Mesenteric fat pad (tissue), 1 donor: ENCODE measurements at places on chromosomes 3 and 15.

GRCh38 chr3:87949189-87949878 is 109.5 kb downstream of the CGGBP1 start:
- no peak for DNase-seq

DNA sequence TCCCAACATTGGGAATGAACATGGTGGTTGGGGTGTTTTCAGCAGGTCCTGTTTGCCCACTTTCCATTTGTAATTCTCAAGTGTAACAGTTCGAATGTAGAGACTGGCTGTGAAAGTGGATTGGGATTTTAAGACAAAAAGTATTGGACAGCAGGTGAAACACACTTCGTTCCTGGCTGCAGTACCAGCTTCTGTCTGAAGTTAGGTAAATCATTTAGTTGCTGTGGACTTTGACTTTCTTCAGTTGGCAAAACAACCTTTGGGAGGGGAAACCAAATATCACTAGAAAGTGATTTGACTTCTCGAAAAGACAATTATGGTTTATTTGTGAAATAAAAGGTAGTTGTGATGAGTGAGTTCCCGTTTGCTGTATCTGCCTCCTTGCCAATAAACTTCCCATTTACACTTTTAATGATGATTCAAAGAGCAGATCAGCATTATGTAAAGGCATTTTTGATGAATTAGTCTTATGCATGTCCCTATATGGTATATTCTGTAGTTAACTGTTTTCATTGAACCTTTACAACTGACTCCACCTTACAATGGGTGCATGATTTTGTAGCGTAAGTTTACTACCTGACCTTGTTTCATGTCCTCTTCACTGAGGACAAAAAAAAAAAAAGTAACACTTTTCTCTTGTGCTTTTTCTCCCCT is 34.0 kb downstream of the FNDC3B start:
- DNase-seq, result no peak

- no peak for DNase-seq
Measured at GRCh38 chr3:130636480-130637234, 110.0 kb downstream of the PIK3R4 start.

DNA sequence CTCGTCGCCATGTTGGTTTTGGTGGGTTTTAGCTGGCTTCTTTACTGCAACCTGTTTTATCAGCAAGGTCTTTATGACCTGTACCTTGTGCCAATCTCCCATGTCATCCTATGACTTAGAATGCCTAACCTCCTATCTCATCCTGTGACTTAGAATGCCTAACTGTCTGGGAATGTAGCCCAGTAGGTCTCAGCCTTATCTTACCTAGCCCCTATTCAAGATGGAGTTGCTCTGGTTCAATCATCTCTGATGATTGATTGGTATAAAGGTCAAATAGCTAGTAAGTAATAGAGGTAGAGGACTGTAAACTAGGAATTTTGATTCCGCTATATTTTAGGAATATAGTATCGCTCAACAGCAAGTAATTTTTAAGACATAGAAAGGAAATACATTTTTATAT is 1.3 kb upstream of the ACKR2 start:
- DNase-seq, result no peak

- DNase-seq, result no peak
Measured at GRCh38 chr15:64024172-64025050, 21.9 kb downstream of the DAPK2 start.

- DNase-seq, result no peak
Measured at GRCh38 chr3:27533718-27534573, 49.8 kb upstream of the SLC4A7 start.

DNA sequence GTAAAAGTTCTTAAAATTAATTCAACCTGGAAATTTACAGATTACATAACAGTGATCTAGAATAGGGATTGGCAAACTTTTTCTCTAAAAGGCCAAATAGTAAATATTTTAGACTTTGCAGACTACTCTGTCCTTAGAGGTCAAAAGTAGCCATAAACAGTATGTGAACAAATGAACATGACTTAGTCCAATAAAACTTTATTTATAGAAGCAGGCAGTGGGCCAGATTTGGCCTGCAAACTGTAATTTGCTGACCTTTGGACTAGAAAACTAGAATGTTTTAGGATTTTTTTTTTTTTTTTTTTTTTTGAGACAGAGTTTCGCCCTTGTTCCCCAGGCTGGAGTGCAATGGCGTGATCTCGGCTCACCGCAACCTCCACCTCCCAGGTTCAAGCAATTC is 12.1 kb downstream of the SENP8 start:
- no peak for DNase-seq

GRCh38 chr3:188279502-188280335 is 125.8 kb downstream of the LPP start:
- no peak for DNase-seq

DNA sequence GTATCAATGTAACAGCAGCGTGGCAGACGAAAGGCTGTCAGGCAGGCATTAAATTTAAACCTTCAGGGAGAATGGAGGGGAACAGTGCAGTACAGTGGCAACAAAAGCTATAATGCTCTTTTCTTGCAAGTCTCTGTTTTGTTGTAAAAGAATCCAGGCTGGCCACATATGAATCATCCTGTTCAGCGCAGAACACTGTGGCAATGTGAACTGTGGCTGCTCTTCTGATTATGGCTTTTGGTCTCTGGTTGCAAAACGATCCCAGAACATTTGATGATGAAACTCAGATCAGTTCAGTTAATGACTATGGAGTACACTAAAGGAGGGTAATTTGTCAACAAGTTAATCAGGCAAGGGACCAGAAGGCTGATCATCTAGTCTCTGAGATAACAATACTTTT is 219.7 kb upstream of the SGO1 start:
- DNase-seq, result no peak

GRCh38 chr3:171356251-171356650 is 104.0 kb downstream of the TNIK start:
- DNase-seq, result no peak

- DNase-seq, result no peak
Measured at GRCh38 chr3:32384938-32385337, 6.7 kb upstream of the CMTM7 start.

DNA sequence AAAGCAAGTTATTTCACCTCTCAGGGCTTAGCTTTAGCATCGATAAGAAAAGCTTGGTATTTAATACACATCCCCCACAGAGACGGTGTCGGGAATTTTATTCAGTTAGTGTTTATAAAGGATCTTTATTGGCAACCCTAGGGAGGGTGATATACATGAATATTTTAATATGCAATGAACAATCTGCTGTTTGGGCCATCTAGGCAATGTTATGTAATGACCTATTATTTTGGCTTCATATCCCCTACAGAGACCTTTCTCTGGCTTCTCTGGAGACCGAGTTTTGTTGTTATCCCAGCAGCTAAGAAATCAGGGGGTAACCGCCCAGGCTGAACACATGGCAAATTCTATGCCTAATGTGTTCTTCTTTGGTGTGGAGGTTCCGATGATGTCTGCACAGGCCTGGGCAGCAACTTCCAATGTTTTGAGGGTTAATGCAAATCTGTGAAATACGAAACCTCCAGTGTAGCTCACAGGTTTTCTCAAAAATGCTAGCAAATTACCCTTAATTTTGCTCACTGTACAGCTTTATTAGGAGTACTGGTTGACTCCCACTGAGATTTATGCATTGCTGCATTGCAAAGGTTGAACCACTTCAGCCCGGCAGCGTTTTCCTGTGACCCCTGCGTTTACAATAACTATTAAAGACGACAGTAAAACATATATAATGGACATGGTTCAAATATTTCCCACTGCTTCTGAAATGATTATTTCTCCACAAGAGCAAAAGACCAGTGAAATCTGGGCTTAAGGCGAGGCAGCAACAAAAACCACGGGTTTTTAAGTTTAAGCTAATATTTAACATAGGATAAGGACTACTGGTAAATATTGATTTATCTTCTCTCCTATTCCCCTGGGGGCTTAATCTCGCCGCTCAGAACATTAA is 298.3 kb upstream of the NR2E3 start:
- DNase-seq, result no peak

GRCh38 chr15:48395521-48396011 is 64.3 kb downstream of the DUT start:
- no peak for DNase-seq

GRCh38 chr3:20056725-20057611 is 16.7 kb downstream of the KAT2B start:
- no peak for DNase-seq

- DNase-seq, result no peak
Measured at GRCh38 chr15:38243278-38244055, 9.2 kb upstream of the SPRED1 start.

- no peak for DNase-seq
Measured at GRCh38 chr15:63071288-63071909, 28.9 kb downstream of the TPM1 start.

DNA sequence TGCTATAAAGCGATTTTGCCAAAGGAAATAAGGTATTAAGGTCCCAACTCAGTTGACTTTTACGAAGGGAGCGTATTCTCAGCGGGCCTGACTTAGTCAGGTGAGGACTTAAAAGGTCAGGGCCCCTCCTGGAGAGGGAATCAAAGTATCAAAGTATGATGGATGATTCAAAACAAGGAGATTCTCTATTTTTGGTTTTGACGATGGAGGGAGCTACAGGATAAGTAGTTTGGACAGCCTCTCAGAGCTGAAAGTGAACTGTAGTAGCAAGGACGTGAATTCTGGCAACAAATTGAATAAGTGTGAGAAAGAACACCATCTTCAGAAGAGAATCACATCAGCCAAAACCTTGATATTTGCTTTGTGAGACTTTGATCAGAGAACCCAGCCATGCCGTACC is 1186.5 kb downstream of the SI start:
- no peak for DNase-seq

- peak; percentile 94 for DNase-seq
Measured at GRCh38 chr15:75454471-75455378, 3.2 kb upstream of the SIN3A start.

- DNase-seq, result no peak
Measured at GRCh38 chr3:94272016-94272415, 209.2 kb downstream of the NSUN3 start.

- no peak for DNase-seq
Measured at GRCh38 chr15:49145651-49146609, 9.5 kb downstream of the COPS2 start.

DNA sequence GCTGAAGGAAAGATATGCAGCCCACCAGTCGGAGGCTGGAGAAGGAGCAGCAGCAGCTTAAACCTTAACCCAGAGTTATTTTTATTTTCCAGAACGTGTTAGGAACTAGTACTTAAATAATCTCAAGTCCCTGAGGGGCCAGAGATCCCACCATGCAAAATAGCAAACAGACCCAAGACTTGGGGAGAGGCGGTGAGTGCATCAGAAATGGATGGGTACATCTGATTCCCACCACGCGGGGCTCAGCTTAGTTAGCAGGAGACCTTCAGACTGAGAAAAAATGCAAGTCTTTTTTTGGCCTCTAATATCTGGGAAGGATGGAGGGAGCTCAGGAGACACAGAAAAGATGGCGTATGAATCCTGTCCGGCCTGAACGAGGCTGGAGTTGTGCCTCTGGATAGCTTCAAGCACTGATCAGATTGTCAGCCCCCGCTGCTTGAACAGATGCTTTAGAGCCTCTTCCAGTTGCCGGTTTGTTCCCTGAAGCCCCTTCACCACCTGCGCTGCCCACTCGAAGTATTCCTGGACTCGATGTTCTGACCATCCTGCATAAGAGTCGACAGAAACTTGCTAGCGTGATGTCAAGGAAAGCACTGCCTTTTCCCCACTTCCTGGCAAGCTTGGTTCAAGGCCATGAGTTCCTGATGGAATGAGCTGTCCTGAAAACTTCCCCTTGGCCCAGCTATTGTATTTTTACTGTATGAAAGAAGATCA is 1.3 kb downstream of the HDDC3 start:
- DNase-seq, result no peak

DNA sequence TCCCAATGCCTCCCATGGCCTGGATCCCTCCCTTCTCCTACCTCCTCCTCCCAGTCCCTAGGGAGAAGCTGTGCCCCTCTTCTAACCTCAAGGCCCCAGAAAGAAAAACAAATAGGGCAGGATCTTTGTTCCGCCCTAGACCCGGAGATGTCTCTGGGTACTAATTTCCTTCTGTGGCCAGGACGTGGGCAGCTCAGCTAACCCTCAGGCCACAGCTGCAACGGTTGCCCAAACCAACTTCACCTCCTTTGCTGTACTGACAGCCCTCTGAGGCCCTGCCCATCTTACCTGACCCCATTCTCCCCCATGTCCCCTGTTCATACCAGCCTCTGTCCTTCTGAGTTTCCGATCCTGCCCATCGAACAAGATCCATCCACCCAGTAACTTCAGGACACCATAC is 70.7 kb downstream of the SRGAP3 start:
- DNase-seq, result no peak

- no peak for DNase-seq
Measured at GRCh38 chr15:79315623-79316328, 4.9 kb downstream of the TMED3 start.

DNA sequence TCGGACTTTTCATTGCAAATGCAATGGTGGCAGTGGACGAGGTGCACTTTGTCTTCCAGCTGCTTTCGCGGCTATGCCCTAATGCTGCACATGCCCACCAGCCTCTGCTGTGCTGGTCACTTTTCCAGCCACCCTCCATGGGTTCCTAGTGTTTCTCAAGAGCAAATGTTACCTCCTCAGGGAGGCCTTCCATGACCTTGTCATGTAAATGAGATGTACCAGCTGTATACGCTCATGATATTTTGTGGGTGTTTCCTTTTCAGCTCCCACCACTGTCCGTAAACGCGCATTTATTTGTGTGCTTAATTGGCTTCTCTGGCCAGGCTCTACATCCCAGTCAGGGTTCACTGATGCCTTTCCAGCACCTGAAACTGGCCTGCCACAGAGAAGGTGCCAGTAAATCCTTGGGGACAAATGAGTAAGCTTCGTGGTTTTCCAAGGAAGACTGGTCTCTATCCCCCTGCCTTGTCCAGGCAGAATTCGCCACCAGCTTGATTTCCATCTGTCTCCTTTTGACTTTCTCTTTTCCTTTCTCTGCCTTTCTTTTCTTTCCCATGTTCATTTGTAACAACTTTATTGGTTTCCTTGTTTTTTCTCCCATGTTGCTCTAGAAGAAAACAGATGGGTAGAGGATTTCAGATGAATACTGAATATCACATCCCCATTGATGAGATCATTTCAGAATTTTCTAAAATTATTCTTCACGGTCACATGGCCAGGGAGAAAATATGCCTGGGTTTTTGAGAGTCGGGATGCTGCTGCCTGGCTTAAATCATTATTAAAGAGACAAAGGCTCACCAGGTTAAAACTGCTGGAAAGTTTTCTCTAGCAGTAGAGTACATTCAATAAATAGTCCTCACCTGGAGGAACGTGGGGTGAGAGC is 82.5 kb downstream of the CHST2 start:
- no peak for DNase-seq

- no peak for DNase-seq
Measured at GRCh38 chr15:69388260-69388705, 25.9 kb upstream of the KIF23 start.

DNA sequence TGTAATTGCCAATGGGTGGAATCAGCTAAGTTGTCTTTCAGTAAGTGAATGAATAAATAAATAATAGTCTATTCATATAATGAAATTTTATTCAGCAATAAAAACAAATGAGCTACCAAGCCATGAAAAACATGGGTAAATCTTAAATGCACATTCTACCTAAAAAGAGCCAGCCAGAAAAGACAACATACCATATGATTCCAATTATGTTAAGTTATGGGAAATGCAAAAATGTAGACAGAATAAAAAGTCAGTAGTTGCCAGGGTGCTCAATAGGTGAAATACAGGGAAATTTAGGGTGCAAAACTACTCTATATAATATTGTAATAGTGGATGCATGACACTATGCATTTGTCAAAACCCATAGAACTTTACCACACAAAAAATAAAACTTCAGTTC is 277.2 kb upstream of the EPHA6 start:
- no peak for DNase-seq
